ENCODE measurements at places on chromosomes 7 and 10. TPM values are rescaled to one million over a fixed set of nuclear protein-coding genes. Genes with fewer than 3 reads are reported as not detected.

GRCh38 chr10:112243713-112244112 lies 39.5 kb upstream of the TECTB start:
- no peak for DNase-seq

- DNase-seq = peak; percentile 74
Measured at GRCh38 chr7:157017603-157018327, 7.3 kb upstream of the MNX1 start.

- DNase-seq = peak; percentile 47
Measured at GRCh38 chr7:13849163-13849892, 140.1 kb downstream of the ETV1 start.

GRCh38 chr10:19935176-19935575 lies 118.9 kb downstream of the PLXDC2 start:
- DNase-seq = no peak

DNA sequence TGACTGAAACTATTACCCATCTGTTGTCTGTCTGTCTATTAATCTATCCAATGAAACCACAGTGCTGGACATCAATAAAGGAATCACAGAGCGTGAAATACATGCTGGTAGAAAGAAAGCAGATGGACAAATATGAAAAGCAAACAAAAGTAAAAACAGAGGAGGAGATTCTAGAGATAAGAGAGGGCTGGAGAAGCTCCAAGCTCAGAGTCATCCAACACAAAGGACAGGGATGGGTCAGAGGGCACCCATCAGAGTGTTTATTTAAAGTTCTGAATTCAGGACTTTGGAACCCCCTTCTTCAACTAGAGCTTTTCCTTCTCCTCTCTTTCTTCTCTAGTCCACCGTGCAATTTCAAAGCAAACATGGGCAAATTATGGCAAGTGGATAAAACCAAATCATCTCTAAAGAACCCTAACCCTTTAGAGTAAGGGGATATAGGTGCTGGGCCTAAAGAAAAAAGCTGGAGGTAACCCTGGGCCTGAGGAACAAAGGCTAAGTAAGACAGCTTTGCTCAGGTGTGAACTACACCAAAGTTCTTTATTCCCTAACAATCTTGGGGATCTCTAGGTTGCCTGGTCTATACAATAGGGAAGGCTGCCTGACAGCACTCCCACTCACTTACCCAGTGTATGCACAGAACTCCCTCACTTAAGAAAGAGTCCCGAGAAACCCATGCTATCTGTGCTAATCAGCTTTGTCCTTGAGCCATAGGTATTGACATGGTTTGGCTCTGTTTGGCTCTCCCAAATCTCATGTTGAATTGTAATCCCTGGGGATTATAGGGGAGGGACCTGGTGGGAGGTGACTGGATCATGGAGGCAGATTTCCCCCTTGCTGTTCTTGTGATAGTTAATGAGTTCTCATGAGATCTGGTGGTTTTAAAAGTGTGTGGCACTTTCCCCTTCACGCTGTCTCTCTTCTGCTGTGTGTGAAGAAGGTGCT lies 97.0 kb downstream of the BAMBI start:
- peak; percentile 60 for DNase-seq

DNA sequence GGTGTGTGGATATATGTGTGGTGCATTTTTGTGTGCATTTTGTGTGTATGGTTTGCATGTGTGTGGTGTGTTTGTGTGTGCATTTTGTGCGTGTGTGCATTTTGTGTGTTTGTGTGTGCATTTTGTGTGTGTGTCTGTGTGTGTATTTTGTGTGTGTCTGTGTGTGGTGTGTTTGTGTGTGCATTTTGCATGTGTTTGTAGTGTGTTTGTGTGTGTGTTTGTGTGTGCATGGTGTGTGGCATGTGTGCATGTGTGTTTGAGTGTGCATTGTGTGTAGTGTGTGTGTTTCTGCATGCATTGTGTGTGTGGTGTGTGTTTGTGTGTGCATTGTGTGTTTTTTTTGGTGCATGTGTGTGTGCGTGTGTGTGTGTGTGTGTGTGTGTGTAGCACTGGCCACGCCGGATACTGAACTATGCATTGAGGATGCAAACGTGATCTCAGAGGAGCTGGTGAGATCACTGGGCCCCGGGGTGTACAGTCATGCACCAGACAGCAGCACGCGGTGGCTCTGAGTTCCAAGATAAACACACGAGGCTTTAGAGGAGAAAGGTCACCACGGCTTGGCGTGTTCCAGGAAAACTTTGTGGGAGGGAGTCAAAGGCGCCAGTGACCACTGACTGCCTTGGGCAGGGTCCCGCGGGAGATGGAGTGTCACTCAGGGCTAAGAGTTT lies 106.6 kb upstream of the SHH start:
- DNase-seq = no peak

DNA sequence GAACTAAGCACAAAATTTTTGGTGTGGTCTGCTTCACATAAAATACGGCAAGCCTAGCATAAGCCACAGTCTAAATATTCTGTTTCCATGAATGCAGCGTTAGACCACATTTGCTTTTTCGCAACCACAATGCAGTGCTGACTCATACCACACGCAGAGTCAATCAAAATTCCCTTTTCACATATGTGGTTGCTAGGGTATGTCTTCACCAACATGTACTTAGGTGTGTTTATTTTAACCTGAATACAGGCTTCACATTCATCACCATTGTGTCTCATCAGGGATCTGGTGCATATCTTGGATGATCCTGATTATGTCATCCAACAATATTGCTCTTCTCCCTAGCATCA lies 90.8 kb downstream of the CHN2 start:
- no peak for DNase-seq

- DNase-seq = no peak
Measured at GRCh38 chr10:43223056-43223455, 43.8 kb downstream of the RASGEF1A start.

- peak; percentile 96 for DNase-seq
Measured at GRCh38 chr10:21525367-21526187, at the start of gene SKIDA1. Gene SKIDA1 (minus strand): TSS chr10:21525682. CDS start chr10:21517822, 7,860 bp downstream.

- DNase-seq = peak; percentile 40
Measured at GRCh38 chr7:155337946-155338631, 40.4 kb downstream of the INSIG1 start.

DNA sequence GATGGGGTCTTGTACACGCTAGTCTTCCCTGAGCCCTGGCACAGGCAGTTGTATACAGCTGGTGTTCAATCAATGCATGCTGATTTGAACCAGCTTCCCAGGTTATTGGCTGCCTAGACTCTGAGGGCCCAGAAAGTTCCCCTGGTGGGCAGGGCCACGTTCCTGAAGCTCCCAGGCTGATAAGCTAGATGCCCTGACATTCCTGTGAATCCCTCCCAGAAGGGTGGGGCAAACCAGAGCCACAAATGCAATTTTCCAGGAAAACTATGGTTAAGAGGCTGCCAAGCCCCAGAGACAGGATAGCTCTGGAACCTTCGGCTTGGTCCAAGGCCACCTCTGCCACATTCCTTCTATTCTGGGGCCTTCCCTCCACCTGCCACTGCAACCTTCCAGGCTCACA lies 78.2 kb downstream of the FAM53B start:
- no peak for DNase-seq

DNA sequence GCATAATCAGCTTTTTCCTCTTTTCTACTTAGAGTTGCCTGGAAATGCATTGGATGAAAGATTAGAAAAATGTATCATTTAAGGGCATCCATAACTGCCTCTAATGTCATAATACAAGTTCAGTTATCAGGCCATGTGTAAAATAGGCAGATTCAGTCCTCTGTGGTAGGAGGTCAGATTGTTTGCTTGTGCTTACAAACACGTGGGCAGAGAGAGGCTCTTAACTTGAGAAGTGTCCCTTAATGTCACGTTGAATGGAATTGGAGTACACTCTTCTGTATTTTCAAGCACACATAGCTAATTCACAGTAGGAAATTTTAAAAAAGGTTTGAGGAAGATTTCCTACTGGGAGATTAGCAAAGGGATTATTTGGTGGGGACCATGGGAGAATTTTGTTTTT lies 359.8 kb upstream of the MTPN start:
- DNase-seq = no peak

GRCh38 chr10:18043148-18044006 lies 91.7 kb downstream of the SLC39A12 start:
- no peak for DNase-seq

DNA sequence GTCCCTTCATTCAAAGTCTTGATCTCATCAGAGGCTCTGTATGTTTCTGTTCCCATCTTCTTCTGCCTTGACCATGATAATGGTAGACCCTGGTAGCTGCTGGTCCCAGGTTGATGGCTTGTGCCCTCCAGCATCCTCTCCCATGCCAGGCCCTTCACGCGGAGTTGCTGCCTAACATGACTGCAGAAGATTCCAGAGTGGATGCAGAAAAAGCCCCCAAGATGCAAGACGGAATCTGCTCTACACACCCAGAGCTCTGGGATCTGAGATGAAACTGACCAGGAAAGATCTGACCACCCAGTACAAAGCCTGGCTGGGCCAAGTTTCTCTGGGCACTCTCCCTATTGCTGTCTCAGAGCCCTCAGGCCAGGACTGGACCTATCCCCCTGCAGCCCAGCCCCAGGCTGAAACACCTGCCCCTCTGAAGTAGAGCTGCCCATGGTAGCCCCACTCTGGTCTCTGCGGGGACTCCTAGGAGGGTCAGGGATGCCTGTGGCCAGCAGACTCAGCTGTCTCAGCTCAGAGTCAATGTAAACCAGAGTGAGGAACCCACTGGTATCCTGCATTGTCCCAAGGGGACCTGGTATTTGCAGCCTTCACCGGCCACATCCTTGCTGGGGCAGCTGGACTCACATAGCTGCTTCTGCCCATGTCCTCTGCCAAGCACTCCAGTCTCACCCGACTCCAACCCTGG lies 9.5 kb upstream of the FRMD4A start:
- no peak for DNase-seq

GRCh38 chr7:95209788-95210187 lies 114.5 kb downstream of the PON1 start:
- DNase-seq = no peak

CAV2 gene
- total RNA-seq = 5.6 TPM

MKX gene
- total RNA-seq = 0.20 TPM

C10orf90 gene
- total RNA-seq = 0.33 TPM

GPR85 gene
- not detected for total RNA-seq

NUTM2A gene
- 0.28 TPM for total RNA-seq

RBP3 gene
- not detected for total RNA-seq

PON1 gene
- total RNA-seq = 0.48 TPM

CALY gene
- total RNA-seq = 0.75 TPM

WASHC2C gene
- 53.4 TPM for total RNA-seq

CYP2C8 gene
- total RNA-seq = 3.4 TPM

SLC26A5 gene
- 0.42 TPM for total RNA-seq

ZNF853 gene
- total RNA-seq = 14.2 TPM
